Kidney (tissue), 22 donors: ENCODE measurements at places on chromosomes 3 and 15. TPM values are rescaled to one million over a fixed set of nuclear protein-coding genes. Genes with fewer than 3 reads are reported as not detected.

Gene PLCH1
- 9.6 TPM for total RNA-seq

Gene CPB1
- total RNA-seq, result 0.41 TPM

Gene NR1I2
- 0.38 TPM for total RNA-seq

Gene PTX3
- total RNA-seq, result 2.7 TPM

Gene COL8A1
- total RNA-seq, result 24.2 TPM

Gene C3orf85
- total RNA-seq, result not detected

Gene REC114
- total RNA-seq, result not detected

Gene LRRC49
- 14.2 TPM for total RNA-seq

Gene BSN
- 1.3 TPM for total RNA-seq

Gene TMC3
- total RNA-seq, result not detected

Gene HCLS1
- 102 TPM for total RNA-seq

Gene CCR1
- 13.8 TPM for total RNA-seq

Gene CPLX3
- not detected for total RNA-seq
